GF-D8 (cell line): ENCODE measurements at places on chromosomes 4 and X.
A peak's percentile ranks its signal among the peaks of the same experiment; 100 is the strongest.

- DNase-seq: no peak
Measured at GRCh38 chr4:26179316-26179760, 141.5 kb upstream of the RBPJ start.

DNA sequence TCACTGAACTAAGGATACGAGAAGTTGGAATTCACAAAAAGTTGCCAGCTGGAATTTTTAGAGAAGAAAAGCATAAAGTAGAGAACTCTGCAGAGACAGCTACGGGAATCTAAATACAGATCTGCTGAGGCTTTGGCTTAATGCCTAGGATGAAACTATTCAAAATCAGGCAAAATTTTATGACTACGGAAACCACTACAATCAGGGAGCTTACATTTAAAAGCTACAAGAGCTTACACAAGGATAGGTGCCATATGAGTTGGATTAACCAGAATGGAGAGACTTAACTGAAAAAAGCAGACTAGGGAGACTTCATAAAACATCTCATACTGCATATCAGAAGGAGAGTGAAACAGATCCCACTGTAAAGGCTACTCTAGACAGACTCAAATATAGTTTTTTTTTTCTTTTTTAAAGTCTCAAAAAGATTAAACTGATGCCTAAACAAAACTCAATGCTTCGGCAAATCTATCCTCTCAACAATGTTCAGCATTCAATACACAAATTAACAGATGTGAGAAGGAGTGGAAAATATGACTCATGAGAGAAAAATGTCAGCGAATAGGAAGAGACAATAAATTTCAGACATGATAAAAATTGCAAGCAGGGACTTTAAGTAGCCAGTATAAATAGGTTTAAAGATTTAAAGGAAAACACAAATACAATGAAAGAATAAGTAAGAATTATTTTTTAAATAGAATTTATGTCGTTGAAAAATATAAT is 586.1 kb downstream of the FSTL5 start:
- DNase-seq: no peak

DNA sequence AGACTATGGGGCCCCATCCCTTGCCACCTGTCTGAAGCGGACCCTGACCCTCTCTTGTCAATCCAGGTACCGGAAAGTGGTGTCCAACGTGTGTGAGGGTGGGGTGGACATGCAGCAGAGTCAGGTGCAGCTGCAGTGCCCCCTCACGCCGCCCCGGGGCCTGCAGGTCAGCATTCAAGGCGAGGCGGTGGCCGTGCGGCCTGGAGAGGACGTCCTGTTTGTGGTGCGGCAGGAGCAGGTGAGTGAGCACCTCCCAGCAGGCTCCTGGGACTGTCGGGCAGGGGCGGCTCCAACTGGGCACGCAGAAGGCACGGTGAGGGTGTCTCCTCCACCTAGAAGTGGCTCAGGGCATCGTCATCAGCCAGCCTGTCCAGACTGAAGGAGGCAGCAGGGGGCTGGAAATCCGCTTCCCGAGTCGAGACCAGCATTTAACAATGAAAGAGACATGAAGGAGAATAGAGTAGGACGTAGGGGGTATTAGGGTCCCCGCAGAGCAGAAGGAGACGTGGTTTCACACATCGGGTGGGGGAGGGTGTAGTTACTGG is 221.6 kb downstream of the AFAP1 start:
- DNase-seq: no peak

DNA sequence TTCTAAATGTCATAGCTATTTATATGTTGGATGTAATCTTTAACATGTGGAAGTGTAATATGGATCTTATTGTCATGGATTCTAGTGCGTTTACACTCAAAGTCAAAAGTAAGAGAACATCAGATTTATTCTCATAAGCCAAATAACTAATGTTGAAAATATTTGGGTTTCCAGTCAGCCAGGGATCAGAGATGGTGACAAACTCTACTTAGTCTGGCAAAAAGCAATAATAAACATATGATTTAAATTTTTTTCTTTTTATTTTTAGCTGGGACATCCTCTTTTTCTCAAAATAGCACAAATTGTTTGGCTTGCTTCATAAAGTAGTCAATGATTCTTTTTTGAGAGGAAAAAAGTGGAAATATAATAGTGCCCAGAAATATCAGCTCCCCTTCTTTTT is 392.3 kb downstream of the ARHGAP24 start:
- DNase-seq: no peak

DNA sequence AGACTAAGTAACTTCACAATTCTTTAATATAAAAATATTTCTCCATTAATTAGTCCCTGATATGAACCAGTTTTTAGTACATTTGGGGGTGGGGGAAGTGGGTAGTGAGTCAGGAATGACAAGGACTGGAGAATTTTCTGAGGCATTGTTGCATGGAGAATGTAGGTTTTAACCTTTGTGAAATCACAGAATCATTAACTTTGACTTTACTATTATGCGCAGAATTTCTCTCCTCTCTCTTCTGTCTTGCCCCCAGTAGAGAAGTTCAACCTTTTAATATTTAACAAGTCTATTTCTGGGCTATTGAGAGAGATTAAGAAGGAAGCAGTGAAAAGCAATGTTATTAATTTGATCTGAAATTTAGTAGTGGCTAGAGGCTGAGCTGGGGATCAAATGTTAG is 597.0 kb downstream of the PCDH18 start:
- no peak for DNase-seq

DNA sequence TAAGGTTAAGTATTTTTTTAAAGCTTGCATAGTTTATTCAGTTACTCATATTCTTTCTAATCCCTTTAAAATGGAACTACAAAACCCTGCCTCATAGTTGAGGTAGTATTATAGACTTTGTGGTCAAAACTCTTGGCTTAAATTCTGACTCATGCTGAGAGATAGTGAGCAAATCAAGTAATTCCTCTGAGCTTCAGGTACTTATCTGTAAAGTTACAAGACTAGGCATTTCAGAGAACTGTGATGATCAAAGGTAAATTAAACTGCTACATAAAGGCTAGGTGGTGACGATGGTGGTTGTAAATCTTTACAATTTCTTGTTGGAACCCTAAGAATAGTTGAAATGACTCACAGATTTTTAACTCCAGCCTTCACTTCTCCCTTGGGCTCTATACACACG is 3.2 kb upstream of the CLOCK start:
- no peak for DNase-seq

DNA sequence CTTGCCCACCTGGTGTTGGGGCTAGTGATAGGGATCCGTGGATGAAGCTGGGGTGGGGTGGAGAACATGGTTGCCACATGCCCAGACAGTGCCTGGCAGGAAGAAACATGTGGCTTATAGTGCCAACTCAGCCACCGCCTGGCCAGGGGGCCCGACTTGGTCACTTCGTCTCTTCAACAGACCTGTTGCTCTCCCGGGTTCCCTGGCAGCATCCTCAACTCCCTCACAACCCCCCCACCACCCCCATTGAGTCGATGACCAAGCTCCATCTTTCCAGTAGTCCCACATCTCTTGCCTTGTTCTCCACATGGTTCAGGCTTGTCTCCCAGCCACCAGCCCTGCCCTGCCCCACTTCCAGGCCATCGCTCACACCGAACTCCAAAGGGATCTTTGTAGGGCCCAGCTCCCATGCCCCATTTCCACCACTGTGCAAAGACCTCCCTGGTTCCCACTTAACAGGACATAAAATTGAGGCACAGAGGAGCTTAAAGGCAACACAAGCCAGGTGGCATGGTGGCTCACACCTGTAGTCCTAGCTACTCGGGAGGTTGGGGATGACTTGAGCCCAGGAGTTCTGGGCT is 7.8 kb downstream of the PNCK start:
- DNase-seq: no peak

DNA sequence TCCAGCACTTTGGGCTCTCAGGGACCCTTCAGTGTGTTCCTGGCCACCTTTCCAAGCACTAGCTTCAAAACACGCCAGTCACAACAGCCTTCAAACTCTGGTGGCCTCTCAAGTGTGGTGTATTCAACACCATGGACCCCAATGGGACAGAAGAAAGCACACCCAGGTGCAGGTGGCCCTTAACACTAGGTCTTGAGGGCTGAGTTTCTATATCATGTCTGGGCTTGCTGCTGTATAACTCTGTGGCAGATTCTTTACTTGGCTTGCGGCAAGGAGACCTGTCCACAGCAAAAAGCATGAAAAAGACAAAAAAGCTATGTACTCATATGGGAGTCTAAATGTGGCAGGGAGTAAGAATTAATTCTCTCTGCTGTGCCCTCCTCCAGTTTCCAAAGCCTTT is 23.1 kb downstream of the MSL3 start:
- DNase-seq: no peak

- DNase-seq: no peak
Measured at GRCh38 chr4:183299464-183299863, 20.6 kb downstream of the CLDN22 start.

- peak; percentile 19 for DNase-seq
Measured at GRCh38 chrX:20066968-20067708, 49.6 kb downstream of the MAP7D2 start.

GRCh38 chr4:56733352-56733751 is 52.3 kb upstream of the HOPX start:
- DNase-seq: no peak

- DNase-seq: no peak
Measured at GRCh38 chr4:108611365-108611764, 9.0 kb upstream of the RPL34 start.

GRCh38 chr4:176919631-176920030 is 126.9 kb upstream of the VEGFC start:
- DNase-seq: no peak

DNA sequence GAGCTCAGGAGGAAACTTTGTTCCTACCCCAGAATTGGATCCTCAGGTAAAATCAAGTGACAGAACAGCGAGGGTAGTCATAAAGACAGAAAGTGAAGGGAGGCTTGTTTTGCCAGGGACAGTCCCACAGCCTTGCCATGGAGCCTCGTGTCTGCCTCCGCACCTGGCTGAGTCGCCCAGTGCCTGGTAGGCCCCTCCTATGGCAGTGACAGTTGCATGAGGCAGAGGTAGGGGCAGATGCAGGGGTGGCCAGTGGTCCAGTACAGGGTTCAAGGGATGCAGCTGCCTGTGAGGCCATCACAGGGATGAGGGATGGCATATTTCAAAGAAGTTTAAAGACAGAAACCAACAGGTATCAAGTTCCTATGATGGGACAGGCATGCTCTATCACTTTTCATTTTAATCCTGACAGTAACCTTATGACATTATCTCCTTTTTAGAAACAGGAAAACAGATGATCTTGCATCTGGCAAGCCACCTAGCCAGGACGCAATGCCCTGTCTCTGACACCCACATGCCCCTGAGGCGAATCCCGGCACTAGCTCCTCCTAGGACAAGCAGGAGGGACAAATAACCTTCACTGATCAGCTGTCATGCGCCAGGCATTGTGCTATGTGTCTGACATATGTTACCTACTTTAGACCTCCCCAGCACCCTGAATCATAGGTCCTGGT is 127.4 kb upstream of the ENPP6 start:
- DNase-seq: no peak

DNA sequence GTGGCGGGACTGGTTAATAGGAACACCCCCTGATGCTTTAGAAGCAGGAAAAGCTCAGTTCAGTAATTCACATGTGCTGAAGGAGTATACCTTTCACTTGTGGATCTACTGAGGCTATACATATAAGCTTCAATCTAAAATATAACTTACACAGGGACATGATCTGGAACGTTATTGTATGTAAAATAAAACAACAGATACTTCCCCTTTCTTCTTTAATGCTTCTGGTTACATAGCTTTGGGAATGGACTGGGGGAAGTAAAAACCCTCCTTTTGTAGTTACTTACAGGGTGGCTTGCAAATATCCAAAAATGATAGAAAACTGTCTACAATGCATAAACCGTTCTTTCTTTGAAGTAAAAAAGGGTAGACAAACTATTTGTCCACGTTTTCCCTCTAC is 1.9 kb downstream of the FGG start:
- DNase-seq: no peak

DNA sequence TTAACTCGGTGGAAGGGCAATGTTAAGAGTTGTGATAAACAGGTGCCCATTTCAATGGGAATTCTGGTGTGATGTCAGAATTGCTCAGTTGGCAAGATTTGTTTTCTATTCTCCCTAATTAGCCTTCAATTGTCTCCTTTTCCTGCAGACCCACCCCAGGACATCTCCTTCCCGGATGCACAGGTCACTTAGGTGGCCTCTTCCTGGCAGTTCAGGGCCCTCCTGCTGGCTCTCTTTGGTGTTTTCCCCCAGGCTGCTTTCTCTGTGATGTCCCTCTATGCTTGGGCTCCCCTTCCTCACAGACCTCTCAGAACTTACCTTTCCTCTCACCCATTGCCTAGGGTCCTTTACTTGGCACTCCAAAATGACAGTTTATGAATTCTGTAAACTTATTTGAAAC is 126.3 kb downstream of the GPAT3 start:
- DNase-seq: no peak

DNA sequence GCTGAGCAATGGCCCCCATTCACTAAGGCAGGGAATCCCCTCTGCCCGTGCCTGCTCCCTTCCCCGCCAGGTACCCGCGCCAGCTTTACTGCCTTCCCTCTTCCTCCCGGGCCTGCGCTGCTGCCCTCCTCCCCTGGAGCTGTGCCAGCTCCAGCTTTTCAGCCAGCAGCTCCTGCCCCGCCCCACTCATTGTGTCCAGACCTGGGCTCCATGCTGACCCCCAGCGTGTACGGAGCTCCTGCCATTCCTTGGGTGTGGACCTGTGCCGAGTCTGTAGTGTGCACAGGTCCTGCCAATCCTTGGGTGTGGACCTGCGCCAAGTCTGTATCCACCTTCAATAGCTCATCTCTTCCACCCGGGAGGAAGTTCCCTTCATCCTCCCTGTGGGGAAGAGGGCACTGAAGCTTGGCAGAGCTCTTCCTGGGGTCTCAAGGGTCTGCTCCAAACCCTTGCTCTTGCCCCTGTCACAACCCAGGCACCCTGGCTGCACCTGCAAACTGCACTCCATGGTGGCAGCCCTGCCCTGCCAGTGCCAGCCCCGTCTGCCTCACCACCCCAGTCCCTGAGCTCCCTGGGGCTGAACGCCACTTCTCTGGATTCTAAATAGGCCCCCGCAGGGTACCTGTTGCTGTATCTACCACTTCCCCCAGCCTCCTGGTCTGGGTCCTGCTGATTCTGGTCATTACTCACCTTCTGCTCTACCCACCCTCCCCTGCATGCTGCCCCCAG is 63.9 kb downstream of the TRMT44 start:
- DNase-seq: no peak
